ENCODE measurements at places on chromosomes 2 and 18.

GRCh38 chr2:149903626-149904025, 316.1 kb upstream of the MMADHC start:
- DNase-seq, result no peak

- no peak for DNase-seq
These were observed 97.5 kb upstream of the SPATS2L start for GRCh38 chr2:200209030-200209429.

DNA sequence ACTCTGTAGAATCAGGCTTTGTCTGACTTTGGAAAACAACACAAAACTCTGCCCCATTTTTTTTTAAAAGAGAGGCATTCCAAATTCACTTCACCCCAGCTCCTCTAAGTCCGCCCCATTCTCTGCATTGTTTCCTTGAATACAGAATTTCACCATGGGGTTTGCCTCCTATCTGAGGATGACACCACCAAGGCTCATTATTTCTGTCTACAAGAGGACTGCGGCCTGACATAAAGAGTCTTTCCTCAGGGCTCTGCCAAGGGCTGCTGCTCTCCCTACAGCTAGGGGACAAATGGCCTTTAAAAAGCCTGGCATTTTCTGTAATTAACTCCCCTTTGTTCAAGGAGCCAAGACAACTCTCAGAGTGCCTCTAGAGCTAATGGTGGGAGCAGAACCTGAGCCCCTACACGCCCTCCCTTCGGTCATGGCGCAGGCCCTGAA, 4.6 kb downstream of the CHST10 start:
- DNase-seq, result no peak

GRCh38 chr2:134642938-134643337, 75.9 kb downstream of the TMEM163 start:
- no peak for DNase-seq

DNA sequence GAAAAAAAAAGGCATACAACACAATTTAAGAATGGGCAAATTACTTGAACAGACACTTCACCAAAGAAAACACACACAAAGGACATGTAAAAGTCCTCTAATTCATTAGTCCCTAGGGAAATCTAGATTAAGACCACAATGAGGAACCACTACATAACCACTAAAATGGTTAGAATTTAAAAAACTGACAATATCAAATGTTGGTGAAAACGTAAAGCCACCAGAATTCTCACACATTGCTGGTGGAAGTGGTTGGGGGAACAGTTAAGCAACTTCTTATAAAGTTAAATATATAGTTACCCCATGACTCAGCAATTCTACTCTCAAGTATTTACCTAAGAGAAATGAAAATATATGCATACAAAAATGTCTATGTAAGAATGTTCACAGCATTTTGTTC, 11.8 kb downstream of the RTN4 start:
- DNase-seq, result no peak

GRCh38 chr2:46977280-46977665, 61.7 kb upstream of the MCFD2 start:
- DNase-seq, result no peak

- peak; percentile 89 for DNase-seq
These were observed 53.1 kb downstream of the ZNF521 start for GRCh38 chr18:25298853-25299274.

- DNase-seq, result no peak
These were observed 21.5 kb upstream of the REEP1 start for GRCh38 chr2:86358957-86359356.

DNA sequence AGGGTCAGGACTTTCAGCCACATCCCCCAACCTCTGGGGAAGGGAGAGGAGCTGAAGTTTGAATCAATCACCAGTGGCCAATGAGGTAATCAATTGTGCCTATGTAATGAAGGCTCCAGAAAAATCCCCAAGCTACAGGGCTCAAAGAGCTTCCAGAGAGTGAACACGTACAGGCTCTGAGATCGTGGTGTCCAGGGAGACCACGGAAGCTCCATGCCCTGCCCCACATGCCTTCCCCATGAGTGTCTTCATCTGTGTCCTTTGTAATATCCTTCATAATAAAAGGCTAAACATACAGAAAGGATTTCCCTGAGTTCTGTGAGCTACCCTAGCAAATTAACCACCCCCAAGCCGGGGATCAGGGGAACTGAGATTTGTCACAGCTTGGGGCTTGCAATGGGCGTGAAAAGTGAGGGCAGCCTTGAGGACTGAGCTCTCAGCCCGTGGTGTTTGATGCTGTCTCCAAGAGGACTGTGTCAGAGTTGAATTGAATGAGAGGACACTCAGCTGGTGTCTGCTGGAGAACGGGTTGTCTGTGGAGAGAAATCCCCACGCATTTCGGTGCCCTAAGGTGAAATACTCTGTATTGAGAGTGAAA, 25.5 kb upstream of the TUBB6 start:
- DNase-seq, result peak; percentile 84

DNA sequence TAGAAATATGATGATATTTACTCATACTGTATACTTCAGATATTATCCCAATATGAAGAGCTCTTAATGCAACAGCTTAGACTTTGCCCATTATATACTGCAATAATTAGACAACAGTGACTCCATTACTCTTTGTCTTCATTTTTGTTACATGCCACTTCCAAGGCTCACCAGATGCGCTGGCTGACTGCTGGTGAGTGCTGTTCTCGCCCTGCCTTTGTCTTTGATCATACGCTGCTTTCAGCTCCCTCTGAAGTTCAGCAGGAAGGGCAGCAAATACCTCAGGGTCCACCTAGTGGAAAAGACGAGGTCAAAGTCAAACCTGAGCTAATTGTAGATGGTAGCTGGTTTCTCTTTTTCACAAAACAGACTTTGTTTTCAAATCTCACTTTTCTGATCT, 66.3 kb downstream of the EIF5B start:
- DNase-seq, result no peak

- no peak for DNase-seq
These were observed 97.2 kb downstream of the NCOA1 start for GRCh38 chr2:24588294-24588693.

DNA sequence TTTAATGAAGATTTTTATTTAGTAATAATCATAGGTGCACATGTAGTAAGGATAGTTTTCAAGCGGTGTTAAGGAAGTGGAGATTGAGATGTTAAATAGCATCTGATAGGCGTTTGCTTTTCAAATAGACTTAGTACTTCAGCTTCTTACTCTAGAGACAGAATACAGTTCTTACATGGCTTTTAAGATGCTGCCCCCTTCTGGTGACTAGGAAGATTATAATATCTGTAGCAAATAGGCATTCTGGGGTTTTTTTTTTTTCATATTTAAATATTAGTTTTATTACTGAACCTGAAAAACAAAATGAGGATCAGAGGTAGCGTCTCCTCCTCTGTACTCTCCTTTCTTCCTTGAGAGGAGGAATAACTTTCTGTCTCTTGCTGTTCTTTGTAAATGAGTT, 100.2 kb downstream of the AGAP1 start:
- no peak for DNase-seq

GRCh38 chr18:36155851-36156757, 26.4 kb downstream of the ELP2 start:
- DNase-seq, result no peak

GRCh38 chr18:13151656-13152055, 66.9 kb upstream of the LDLRAD4 start:
- no peak for DNase-seq

- no peak for DNase-seq
These were observed 664 bp downstream of the CAMKMT start for GRCh38 chr2:44362207-44363015.

- no peak for DNase-seq
These were observed 383.3 kb downstream of the MTX2 start for GRCh38 chr2:176652300-176653182.

DNA sequence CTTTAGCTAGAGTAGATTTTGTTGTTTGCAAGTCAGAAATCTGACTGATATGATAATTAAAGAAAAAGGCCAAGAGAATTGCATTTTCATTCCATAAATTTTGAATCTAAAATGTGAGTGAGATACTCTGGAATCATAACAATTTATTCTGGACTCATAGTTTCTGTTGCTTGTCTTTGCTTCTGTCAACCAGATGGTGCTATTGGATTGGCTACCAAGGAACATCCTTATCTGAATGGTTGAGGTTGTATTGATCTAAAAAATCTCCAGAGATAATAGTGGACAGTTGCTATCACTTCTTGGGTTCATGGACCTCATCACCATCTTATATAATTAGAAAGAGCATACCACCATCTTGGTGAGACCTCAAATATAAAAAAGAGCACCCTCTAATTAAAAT, 34.0 kb upstream of the CPS1 start:
- DNase-seq, result no peak

DNA sequence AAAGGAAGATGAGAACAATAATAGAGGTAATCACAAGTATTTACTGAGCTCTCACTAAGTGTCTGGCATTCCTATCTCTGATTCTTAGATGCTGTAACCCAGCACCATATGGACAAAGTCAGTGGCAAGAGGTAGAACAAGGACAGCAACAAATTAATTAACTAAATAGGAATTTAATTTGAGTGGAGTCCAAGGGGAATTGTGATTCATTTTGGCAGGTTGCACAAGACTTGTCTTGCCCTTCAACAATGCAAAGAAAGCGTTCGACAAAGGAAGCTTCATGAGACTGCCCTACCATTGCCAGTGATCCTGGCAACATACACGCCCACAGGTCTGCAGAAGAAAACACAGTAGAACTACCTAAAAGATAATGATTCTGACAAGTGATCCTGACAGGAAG, 221.6 kb downstream of the RBM43 start:
- DNase-seq, result no peak

DNA sequence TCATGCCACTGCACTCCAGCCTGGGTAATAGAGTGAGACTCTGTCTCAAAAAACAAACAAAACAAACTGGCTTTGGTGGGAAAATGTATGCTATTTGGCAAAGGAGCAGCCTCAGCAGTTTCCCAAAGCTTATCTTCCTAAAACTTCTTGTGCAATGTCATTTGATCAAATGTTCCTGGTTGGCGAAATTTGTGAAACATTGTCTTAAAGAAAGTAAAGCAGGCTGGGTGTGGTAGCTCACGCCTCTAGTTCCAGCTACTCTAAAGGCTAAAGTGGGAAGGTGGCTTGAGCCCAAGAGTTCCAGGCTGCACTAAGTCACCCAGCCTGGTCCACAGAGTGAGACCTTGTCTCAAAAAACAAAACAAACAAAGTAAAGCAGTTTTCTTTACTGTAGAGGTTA, 17.3 kb upstream of the TAF4B start:
- DNase-seq, result no peak

DNA sequence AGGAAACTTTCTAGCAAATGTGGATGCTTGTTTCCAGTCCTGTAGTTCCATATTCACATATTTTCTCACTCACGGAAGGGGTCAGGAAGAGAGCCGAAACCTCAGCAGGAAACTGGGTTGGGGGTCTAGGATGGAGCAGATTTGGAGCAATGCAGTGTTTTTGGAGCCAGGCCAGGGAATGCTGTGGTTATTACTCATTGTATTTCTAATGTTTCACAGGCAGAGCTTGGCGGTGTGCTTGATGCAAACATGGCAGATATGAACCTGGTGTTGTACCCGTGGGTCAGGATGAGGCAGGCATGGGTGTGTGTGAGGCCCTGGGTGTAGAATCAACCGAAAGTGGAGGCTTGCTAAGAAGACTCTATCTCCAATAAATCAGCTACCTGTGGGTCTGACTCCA, 34.6 kb upstream of the ACKR3 start:
- peak; percentile 84 for DNase-seq

GRCh38 chr2:149077861-149078260, 39.4 kb downstream of the LYPD6B start:
- no peak for DNase-seq

- DNase-seq, result no peak
These were observed 13.7 kb downstream of the SOS1 start for GRCh38 chr2:39107156-39107555.
